ENCODE measurements at places on chromosomes 7 and 10.

DNA sequence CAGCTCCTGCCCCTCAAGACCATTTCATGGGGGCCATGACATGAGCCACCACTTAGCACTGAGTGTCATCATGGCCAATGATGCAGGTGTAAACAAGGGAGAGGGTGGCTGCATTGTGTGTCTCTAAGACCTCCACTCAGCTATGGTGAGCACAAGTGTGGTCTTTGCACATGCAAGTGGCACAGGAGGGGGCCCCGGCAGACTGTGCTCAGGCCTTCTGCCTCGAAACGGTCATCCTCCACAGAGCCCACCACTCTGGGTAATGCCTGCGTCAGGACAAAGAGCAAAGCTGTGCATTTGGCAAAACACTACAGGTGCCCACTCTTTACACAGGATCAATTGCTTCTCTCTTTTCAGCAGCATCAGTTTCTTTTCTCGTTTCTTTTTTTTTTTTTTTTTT is 125.5 kb downstream of the SH3PXD2A start:
- DNase-seq, result no peak

GRCh38 chr7:51000956-51001355 is 218.3 kb upstream of the GRB10 start:
- no peak for DNase-seq

DNA sequence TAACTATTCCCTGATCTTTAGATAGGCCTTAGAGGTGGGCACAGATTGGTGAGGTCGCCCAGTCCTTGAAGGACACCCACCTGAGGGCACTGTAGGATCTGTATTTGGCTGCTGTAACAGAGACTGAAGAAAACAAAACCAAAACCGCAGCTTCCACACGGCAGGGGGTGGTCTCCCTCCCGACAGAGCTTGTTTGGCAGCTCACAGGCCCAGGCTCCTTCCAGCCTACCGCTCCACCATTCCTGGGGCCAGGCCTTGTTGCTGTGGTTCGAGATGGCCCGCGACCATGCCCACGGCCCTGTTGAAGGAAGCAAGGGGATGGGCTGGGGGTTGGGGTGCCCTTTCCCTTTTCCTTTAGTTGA is 30.4 kb downstream of the ZNF783 start:
- DNase-seq, result no peak

DNA sequence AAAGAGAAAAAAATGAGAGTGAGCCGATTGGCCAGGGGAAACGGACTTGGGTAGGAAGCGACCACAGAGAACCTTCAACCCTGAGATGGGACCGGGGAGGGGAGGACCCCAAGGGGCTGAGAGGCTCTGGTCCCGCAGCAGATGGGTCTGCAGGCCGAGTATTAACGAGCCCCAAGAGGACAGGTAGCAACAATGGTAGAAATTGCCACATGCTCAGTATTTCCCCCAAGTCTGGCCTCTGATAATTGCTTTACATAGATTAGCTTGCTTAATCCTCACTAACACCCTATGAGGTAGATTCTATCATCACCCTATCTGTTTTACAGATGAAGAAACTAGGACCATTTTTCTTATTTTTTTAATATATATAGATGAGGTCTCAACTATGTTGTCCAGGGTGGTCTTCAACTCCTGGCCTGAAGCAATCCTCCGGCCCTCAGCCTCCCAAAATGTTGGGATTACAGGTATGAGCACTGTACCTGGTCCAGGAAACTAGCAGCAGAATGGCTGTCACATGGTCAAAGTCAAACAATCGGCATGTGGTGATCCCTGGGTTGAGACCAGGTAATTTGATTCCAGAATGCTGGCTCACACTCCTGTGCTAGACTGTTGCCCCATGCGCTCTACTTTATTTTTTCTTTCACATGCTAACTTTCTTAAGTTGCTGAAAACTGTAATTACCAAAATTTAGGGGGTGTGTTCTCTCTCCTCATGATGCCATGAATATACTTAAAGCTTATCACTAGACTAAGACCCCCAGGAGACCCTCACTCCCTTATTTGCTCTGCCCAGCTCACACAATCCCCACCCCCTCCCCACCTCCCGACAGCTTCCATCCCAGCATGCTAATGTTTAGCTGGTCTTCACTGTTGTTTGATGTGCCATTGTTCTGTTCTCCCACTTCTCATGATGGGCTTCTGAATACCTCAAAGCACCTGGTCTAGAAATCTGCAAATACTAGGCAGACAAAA is 67.9 kb upstream of the AFAP1L2 start:
- no peak for DNase-seq

DNA sequence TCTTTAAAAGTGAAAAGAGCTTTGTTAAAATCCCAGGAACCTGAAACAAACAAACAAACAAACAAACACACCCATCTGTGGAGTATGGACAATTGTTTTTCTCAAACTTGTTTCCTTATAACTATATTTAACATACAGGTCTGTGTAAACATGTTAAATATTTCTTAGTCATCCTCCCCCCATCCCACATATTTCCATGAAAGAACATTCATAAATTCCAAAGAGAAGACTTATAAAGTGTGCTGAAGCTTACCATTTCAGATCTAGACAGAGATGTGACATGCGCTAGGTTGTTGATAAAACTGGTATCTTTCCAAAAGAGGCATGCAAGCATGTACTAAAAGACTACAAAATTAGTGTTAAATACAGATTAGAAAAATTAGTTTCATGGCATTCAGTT is 6.5 kb downstream of the FKBP14 start:
- DNase-seq, result no peak

DNA sequence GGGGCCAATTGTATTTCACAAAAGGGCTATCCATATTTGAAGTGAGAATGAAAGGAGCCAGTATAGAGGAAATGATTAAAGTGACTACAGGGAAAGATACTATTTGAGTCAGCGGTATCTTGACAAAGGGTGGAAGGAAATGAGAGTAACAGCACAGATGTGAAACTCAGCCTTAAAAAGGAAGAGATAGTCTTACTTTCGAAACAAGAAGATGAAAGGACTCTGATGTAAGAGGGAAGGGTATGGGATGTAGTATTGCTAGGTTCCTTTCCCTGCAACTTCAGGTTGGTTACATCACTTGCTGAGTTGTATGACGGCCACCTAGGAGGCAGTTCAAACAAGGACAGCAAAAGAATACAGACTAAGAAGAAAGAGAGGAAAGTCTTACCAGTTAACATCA is 13.7 kb downstream of the CISD1 start:
- no peak for DNase-seq

Measured in esophagus squamous epithelium (tissue), 5 donors.